ENCODE measurements at places on chromosomes 11 and 22.

GRCh38 chr11:121372671-121373429 is 79.3 kb upstream of the SORL1 start:
- no peak for DNase-seq

DNA sequence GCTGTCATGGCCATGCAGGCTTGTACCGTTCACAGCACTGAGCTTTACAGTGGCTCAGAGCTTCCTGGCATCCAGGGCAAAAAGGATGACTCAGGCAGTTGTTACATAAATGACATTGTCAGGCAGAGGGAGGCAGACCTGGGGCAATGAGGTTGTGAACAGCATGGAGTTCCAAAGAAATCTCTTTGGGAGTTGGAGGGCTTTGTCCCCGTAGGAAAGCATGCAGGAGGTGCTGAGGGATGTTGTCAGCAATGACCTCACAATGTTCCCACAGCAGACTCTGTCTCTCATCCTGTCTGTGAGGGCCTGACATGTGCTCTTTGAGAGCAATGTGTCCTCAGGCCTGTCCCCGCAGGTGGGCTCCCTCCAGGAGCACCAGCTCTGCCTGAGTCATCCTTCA is 25.9 kb upstream of the PDE2A start:
- no peak for DNase-seq

DNA sequence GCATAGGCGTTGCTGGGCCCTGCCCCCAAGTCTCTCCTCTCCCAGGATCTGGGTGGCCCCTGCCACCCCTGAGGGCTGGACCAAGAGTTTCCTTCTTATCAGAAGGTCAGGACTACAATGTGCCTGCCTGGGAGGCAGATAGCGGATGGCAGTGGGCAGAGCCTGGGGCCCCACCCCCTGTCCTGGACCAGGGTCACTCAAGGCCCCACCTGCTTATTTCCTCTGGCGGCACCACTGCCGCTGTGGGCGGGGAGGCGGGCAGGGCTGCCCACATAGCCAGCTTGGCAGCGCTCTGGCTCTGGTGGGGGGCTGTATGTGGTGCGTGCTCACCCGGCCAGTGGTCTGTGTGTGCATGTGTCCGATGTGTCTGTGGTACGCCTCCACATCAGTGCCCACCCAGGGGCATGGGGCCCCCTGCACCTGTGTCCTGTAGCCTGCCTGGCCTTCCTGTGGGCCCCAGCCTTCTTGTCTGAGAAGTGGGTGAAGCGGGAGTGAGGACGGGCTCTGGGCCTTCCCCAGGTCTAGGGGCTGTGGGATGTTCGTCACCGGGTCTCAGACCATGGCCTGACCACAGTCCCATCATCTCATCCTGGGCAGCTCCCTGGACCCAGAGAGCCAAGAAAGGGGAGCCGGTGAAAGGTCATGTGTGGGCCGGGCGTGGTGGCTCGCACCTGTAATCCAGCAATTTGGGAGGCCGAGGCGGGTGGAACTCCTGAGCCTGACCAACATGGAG is 3.0 kb downstream of the GAS2L1 start:
- DNase-seq = no peak

- DNase-seq = no peak
Measured at GRCh38 chr22:47727641-47728040, 965.2 kb downstream of the TBC1D22A start.

DNA sequence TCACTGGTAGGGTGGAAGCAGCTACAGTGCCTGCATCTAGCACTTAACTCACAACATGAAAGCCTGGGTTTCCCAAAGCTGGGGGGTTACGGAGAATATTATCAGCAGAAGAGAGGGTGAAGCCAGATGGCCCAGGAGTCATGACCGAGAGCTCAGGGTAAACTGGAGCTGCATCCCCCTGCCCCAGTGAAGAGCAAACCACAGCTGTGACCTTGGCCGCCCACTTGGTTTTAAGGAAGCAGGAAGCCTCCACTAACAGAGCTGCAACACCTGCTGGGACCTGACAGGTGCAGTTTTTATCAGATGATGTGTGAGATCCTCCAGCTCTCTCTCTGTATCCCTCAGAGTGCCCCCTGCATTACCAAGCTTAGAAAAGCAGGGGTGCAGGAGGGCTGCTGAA is 20.9 kb downstream of the TCP11L1 start:
- DNase-seq = no peak

GRCh38 chr11:1343391-1344055 is 34.1 kb upstream of the TOLLIP start:
- DNase-seq = no peak

DNA sequence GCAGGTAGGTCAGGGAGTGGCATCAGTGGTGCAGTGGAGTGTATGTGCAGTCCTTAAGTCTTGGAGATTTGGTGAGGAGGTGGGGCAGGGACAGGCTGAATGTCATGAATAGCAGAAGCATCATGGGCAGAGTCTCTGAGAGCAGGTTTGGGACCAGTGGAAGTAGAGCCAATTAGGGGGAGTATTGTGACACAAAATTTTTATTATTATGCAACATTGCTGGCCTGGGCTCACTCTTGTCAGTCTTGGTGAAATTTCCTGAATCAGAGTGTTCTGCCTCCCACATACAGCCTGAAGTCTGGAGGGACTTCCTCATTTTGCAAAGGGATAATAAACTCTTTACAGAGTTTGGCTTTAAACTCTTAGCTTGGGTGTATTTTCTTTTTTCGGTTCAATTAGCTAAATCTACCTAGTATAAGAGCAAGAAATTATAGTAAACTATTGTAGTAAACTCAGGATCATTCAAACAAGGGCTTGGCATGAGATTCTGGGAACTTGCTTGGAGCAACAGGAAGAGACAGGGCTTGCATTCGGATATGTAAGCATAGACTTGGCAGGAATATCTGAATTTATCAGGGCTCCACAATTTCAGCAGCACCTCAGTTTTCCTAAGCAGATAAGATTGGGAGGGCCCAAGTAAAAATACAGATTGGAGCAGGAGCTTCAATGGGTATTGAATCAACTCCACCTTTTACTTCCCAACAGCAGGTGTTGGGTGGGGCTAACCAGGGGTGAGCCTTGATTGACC is 67.7 kb downstream of the FDX1 start:
- DNase-seq = no peak

- no peak for DNase-seq
Measured at GRCh38 chr11:70711911-70712185, 313.5 kb downstream of the CTTN start.

DNA sequence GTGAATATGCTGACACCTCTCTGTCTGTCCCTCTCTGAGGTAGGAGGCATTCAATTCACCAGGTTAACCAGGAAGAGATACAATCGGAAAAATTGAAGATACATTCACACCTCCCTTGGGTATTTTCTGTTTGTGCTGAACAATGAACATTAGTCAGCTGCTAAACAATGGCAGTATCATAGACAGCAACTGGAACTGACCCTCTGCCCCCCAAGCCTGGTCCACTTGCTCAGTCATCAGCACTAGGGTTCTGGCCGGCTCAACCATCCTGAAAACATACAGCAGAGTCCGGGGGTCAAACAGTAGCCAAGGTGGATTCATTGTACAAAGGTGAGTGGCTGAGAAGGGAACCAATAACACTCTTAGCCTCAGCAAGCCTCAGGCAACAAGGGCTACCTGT is 4.0 kb downstream of the NECTIN1 start:
- DNase-seq = no peak

GRCh38 chr11:118226781-118227180 is 2.0 kb upstream of the JAML start:
- DNase-seq = no peak

DNA sequence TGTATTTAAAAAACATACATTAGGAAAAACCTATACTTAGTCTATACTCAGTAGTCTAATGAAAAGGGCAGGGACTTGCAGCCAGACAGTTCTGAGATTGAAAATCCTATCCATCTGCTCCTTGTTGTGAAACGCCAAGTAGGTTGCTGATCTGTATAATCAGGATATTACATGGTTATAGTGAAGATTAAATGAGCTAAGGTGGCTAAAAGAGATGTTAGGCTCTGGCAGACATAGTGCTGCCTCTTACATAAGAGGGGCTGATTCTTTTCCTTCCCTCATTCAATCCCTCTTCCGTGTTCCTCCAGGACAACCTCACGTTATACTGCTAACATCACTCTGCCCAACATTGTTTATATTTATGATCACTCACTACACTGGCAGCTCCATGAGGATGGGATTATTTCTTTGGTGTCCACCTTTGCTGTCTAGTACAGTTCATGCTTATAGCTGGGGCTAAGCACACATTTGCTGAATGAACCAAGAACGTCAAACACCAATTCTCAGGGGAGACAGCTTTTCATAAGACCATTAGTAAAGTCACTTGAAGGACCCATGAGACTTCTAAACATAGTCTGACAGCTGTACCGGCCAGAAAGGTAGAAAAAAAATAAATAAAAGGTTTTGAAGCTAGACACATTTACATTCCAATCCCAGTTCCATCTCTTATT is 46.3 kb downstream of the GAB2 start:
- no peak for DNase-seq

GRCh38 chr11:72012897-72013721 is 14.4 kb downstream of the IL18BP start:
- DNase-seq = no peak

DNA sequence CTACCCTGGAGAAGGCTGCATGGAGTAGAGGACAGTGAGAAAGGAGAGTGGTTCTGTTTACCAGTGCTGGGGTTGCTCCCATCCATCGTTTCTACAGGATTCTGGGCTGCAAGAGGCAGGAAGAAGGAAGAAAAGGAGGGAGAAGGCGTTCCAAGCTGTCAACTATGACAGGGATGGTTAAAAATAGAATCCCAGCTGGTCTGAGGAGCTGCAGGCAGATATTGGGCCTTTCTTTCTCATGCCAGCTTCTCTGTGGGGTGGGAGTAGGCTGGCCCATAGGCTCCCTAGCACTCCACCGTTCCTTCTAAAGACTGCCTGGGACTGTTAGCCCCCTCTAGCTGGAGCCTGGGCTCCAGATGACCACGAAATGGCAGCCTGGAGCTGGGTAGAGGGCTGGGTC is 13.6 kb downstream of the CCKBR start:
- DNase-seq = no peak

DNA sequence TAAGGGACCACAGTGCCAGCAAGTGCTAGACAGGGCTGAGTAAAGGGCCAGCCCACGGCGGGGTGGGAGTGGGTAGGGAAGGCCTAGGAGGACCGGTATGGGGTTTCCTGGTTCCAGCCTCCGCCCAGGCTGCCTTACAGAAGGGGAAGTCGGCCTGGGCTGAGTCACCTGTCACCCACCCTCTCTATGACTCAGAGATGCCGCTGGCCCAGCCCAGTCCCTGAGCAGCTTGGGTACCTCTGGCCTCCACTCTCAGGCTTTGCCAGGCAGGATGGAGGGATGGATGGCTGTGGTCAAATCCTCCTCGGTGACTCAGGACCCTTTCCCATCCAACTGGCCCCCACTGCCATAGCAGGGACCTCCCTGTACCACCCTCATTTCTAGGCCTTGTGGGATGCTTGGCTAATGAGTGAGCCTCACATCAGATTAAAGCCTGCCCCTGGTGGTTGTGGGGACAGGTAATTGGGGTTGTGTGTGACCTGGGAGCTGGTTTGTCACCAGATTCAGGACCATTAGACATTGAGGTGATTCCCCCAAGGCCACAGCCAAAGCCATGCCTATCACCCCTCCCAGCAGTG is 13.9 kb downstream of the SLC35E4 start:
- peak; percentile 90 for DNase-seq

DNA sequence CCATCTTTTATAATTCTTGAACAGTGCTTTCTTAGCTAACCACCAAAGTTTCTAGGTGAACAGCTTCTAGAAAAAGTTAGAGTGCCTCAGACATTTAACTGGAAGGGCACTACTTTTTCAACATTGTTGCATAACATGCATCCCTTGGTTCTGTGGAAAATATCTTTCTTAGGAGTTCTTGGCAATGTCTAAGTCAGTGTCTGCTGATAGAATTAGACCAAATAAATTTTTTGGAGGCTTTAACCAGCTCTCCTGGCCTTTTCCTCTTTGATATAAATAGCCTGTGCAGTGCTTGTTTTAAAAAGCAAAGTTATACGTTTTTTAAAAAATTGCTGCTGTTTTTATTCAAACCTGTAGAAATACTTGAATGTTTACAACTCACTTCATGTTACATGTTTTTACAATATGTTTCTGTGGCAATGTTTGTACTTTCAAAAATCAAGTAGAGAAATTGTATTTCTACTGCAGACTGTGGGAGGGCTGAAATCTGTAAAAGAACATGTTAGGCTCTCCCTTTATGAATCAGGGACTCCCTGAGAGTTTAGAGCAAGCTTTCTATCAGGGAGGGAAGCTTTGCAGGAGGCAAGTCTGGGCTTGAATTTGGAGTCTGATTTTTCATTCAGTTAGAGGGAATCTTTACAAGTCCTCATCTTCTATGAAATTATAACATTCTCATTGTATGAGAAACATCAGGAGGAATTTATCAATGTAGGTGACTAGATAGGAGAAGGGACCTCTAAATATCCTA is 16.3 kb upstream of the PANX1 start:
- no peak for DNase-seq

- no peak for DNase-seq
Measured at GRCh38 chr11:29200791-29201562, 815.9 kb downstream of the KCNA4 start.

All from stimulated activated CD8-positive, alpha-beta memory T cell treated with anti-CD3 and anti-CD28 coated beads, Interleukin-7, amount 100 ng/mL, for 48 hours (primary cell).